Daoy (cell line): ENCODE measurements at places on chromosomes 5 and 9.
A peak's percentile ranks its signal among the peaks of the same experiment; 100 is the strongest.

GRCh38 chr5:56853698-56854097 lies 38.3 kb downstream of the MAP3K1 start:
- no peak for DNase-seq

GRCh38 chr9:113302792-113303418 lies at the start of gene RNF183:
Gene RNF183 (minus strand): TSS chr9:113303376. CDS start chr9:113298184, 5,192 bp downstream.
- no peak for DNase-seq

DNA sequence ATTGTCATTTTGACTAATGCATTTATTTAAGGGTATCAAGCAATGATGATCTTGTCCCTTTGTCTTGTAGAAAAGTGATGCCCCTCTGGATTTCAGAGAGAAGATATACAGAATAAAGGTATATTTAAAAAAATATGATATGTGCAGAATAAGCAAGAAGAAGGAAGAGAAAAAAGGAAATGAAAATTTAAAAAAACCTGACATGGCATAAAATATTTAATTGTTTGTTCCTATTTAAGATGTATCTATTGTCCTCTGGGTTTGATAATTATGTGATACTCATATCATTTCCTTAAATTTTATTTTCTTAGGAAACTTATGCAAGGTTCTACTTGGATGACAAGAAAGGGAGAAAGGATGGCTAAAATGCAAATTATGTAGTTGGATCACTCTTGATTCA lies 983.7 kb upstream of the CDH6 start:
- no peak for DNase-seq

DNA sequence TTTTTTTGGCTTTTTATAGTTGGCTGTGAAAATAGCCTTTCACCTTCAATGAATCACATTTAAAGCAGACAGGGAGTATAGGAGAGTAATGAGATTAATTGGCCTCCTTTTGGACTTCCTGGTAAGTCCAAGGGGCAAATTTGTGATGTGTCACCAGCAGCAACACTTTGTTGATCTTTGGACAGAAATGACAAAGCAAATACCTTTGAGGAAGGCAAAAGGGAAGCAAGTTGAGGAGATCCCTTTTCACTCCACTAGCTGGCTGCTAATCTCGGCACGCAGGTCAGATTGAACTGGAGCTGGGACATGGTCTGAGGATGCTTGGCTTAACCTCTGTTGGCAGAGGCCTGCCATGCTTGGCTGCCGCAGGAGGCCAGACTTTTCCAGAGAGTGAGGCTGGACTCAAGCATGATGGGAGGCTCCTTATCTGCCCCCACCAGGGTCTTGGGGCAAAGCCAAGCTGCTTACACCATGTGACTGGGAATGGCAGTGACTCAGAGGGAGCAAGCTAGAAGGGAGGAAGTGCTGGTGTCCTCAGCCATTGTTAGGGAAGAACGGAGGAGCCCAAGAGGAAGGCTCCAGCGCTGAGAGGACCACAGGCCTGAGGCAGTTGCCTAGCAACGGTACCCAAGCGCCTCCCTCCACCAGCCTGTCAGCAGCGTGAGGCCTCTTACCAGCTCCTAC lies 174.5 kb upstream of the MAP1B start:
- peak; percentile 96 for DNase-seq

GRCh38 chr5:172443441-172444109 lies 10.8 kb downstream of the SH3PXD2B start:
- DNase-seq = peak; percentile 98

DNA sequence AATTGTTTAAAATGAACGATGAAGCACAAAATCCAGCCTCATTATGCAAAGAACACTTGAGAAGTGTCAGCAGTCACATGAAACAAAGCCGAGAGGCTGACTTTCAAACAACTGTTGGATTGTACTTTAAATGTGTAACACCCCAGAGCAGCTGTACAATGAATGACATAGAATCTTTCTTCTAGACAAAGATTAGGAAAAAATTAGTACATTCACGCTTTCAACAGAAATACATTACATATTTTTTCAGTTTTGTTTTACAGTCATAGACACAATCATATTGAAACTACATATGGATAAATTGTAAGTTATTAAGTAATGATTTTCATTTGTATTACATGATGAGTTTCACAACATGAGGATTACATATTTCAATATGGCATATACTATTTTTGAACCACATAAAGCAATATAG lies 10.6 kb upstream of the AGXT2 start:
- DNase-seq = no peak

GRCh38 chr9:130905125-130905901 lies 8.7 kb upstream of the QRFP start:
- DNase-seq = no peak

DNA sequence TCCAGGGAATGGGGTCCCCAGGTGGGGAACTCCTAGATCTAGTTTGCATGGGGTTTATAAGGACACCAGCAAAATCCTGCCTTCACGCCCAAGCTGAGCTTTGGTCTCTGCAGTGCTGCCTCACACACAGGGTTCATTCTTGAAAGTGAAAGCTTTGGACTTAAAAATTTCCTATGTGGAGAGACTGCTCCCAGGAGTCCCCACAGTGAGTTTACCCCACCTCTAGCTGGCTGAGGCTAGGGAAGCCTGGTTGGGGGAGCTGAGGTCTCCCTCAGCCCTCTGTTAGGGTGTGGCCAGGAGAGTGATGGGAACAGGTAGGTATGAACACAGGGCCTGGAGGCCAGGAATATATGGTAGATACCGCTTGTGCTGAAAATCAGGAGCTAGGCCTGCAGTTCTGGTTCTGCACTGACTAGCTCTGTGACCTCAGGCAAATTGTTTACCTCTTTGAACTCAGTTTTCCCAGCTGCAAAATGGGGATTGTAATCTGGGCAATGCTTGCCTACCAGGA lies 41.5 kb upstream of the LARP1 start:
- peak; percentile 15 for DNase-seq

GRCh38 chr5:88830567-88830966 lies 52.4 kb downstream of the MEF2C start:
- no peak for DNase-seq

- DNase-seq = peak; percentile 95
These were observed 21.9 kb upstream of the NOTCH1 start for GRCh38 chr9:136567651-136568287.

DNA sequence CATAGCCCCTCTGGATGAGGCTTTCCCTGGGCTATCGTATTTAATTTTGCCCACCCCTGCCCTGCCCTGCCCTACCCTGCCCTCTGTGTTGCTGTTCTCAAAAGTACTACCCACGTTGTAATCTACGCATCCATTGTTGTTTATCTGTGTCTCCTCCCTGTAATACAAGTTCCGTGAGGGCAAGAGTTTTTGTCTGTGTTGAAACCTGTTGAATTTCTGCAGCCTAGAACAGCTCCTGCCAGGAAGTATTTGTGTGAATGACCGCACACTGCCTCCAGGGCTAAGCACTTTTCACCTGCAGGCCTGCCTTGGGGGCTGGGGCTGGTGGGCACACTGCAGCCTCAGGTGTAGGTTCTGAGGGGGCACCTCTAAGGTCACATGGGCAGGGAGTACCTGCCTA lies 244.8 kb downstream of the HSPA4 start:
- DNase-seq = no peak

DNA sequence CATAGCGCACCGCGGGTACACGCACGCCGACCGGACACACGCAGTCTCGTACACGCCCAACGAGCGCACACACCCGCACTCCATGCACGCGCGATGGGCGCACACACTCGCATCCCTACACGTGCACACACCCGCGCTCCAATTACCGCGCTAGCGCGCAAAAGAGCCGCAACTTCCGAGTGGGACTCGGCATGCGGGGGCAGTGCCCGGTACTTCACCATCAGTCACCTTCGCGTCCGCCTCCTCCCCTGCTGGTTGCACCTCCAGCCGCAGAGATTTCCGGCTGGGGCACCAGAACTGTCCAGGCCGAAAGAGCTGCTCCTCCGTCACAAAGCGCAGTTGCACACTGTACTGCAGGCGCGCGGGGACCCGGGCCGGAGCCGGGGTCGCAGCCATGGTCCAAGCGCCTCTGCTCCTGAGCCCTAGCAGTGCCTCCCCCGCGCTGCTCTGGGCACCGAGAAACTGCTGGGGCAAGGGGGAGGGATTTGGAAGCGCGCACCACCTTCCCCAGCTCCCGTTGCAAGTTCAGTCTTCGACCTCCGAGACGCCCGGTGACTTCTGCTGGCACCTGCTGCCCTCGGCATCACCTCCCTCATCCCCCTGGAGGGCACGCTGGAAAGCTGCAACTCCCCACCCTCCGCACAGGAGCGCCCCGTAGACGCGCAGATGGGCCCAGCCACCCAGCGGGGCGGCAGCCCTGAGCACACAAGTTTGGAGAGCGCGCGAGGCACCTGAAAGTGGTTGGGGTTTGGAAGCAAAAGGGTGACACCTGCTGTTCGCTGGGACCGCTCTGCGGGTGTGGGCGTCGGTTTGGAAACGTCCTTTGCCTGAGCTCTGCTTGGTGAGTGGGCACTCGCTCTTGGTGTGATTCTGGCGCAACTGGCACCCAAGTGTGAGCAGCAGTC lies 337.4 kb upstream of the PUM3 start:
- peak; percentile 75 for DNase-seq
